ENCODE measurements at places on chromosomes 7 and 10.
A peak's percentile ranks its signal among the peaks of the same experiment; 100 is the strongest.

DNA sequence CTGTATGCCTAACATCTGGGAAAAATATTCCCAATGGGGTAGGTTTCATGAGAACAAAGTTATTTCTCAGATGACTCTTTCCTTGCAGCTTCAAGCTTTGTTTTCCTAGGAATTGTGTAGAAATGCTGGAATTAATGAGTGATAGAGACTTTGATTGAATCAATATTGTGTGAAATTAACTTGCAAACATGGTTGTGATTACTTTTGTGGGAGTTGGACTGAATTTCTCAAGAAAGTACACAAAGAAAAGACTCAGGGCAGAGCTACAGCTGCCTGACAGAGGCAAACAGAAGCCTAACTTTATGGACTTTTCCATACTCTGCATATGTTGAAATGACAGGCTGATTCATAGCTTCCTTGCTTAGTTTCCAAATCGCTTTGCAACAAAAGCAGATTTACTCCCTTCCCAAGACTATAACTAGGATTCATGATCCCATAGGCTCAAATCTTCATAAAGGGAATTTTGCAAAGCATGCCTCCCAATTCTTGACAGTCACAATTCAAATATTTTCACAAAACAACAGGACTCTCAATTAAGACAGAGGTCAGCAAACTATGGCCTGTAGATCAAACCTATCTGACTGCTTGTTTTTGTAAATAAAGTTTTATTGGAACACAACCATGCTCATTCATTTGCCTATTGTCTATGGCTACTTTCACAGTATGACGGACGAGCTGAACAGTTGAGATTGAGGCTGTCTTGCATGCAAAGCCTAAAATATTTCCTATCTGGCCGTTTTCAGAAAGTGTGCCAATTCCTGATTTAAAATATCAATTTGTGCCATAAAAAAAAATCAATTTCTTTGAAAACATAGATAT, 27.6 kb downstream of the NRP1 start:
- DNase-seq, result no peak

DNA sequence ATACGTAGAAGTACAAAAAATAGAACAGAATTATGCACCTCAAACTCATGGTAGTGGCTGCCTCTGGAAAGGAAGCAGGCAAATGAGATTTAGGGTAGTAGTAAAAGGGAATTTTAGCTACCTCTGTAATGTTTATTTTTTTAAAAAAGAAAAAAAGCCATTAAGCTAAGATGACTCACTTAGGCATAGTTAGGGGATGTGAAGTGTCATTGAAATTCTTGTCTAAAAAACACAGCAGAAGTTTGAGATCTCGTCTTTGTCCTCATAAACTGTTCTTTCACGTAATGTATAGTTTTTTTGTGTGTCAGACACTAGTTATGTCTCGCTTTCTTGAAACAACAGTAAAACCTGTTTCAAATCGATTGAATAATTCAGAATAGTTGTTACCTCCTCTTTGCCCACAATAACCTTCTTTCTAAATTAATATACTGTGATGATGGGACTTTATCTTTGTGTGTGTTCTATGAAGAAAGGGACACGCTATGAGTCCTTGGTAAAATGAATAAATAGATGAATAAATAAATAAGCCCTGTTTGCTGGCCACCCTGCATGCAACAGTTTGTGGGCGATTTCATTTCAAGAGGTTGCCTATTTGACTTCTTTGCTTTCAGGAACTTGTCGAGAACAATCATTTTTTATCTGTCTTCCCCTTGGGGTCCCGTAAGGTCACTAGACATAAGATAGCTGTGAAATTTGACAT, 14.5 kb upstream of the FBXW4 start:
- DNase-seq, result no peak

GRCh38 chr10:15813415-15813814, 46.9 kb downstream of the MINDY3 start:
- DNase-seq, result no peak

DNA sequence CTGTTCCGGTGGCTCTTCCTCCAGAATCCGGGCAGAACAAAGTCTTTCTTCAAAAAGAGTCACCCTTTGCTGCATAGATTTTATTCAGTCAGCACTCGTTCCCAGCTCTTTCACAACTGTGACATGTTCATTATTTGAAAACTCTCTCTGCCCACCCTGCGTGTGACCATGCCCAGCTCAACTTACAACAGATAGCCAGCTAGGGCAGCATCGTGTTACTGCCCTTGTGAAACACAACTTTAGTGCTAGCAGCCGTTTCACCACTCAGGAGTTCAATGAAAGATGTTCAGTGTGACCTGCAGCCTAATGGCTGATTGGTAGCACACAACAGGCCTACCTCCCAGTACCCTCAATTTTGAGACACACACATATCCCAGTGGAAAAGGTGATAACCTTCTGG, 57.9 kb downstream of the ZNF438 start:
- no peak for DNase-seq

DNA sequence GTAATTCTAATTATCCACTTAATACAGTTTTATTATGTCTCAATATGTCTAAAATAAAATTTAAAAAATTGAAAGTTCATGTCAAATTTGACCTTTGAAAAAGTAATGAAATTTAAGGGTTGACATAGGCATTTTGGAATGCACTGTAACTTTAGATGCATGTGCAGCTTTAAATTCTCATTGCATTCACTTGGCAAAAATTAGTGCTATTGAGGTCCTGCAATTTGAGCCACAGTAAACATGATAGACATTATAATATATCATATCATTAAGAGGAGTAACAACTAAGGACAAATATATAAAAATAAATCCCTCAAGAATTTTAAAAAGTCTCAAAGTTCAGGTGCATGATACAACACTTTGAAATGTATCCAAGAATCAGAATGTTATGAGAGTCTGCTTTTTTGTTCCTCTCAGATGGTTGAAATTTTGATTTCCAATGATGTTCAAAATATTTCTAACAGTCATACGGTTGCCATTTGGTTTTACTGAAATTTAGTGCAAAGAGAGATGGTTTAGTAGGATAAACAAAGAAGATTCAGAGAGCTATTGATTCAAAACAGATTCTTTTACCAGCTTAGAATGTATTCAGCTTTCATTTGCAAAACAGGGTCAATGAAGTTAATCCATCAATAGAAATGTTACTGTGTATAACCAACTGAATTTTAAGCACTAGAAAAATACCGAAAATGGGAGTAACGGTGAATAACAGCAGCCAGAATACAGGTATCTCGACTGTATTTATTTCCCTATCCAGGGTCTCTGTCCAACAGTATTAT, 71.8 kb downstream of the SEMA3A start:
- no peak for DNase-seq

DNA sequence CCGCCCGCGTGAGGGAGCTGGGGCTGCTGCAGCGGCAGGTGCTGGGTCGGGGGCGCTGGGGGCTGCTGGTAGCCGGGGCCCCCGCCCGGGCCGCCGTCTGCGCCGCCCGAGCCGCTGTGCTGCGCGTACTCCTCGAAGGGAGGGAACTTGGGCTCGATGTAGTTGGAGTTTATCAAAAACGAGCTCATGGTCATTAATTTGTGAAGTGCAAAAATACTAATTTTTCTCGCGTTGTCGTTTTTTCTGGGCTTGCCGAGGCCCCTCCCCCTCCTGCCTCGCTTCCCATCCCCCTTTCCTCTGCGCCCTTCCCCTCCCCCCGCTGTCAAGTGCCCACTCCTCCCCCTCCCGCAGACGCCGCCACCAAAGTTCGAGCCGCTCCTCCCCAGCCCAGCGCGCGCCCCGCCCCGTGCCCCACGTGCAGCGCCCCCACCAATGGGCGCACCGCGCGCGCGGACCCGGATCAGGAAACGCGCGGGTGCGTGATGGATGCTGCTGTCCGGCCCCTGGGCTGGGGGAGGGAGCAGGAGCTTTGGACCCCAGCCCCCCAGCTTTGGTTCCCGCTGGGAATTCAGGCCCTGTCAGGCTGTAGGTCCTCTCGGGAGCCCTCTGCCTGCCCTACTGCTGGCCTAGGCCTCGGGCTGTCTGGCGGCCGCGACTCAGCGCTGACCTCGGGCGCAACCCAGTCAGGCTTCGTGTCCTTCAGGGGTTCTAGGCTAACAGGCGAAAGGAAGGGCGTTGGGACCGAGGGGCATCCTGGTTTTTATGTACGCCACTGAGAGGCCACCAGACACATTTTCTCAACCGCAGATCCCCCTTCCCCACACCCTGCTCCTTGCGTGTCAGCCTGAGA, at the start of gene HOXA4:
Gene HOXA4, minus strand, starts transcription at position 218 of the 850 bp plus-strand sequence. Its CDS starts 24 bp downstream, at position 194.
- DNase-seq, result peak; percentile 42

GRCh38 chr10:97103316-97104080, 82.3 kb downstream of the SLIT1 start:
- DNase-seq, result no peak

DNA sequence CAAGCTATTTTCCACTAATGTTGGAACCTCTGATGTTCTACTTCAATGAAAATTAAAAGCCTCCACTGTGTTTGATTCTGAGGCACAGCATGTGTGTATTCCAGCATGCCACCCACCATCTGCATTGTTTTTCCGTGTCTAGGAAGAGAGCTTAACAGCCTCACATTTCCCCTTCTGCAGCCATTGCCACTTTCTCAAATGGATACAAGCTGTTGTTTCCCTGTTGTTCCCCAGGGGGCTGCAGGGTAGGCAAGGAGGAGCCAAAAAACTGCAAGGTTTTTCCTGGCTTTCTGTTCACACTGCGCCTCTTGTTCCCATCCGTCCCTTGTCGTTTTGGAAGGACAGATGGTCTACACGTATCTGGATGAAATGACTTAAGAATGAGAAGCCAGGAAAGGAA, 72.3 kb upstream of the DNAJB12 start:
- DNase-seq, result no peak

DNA sequence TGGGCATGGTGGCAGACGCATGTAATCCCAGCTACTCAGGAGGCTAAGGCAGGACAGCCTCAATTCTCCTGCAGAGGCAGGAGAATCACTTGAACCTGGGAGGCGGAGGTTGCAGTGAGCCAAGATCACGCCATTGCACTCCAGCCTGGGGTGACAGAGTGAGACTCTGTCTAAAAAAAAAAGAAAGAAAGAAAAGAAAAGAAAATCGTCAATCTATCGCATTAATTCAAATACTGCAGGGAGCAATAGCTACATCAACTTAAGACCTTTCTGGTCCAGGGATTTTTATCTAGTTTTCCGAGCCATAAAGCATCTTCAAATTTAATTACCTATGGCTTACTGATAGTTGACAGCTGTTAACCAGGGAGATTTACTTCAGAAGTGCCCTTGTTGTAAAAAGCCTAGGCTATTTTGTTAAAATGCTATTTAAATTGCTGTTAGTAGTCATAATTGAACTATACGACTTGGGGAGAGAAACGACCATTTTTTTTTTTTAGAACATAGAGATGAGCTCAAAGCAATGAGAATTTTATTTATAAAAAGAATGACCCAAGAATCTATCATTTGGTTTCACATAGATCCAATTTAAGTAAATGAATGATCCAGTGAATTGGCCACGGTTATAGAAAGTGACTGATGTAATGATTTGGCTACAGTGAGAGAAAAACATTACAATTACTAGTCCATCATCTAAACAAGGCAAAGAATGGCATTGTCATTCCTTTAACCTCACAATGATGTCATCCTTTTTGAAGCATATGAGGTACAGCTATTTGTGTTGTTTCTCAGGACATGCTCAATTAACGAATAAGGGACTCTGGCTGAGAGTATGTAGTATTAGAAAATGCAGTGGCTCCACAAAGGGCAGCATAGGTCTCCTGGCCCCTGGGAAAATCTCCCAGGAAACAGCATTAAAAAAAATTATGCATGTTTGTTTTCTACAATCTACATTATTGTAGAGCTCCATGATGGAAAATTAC, 85.3 kb downstream of the SEMA3C start:
- no peak for DNase-seq

GRCh38 chr10:17028798-17029197, 100.8 kb downstream of the CUBN start:
- no peak for DNase-seq

- no peak for DNase-seq
Observed at GRCh38 chr10:131872011-131872826, 28.6 kb upstream of the PPP2R2D start.

DNA sequence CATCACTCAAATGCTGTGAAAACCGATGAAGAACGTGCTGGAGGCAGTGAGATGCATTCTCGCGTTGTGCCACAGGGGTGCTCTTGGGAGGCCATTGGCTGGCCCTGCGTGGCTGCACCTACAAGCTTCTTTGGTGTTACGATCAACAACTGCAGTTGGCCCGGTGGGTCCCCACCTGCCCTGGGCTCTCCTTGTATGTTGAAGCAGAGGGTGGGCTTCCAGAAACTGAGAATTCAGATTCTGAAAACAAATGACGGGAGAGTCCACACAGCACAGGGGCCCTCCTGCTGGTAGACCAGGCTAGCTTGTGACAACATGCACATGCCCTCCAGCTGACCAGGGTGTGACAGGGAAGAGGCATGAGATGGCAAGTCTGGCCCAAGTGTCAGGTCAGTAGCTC, 23.7 kb upstream of the DDC start:
- DNase-seq, result no peak

GRCh38 chr10:69703256-69703655, 73.2 kb downstream of the FAM241B start:
- DNase-seq, result no peak

GRCh38 chr10:108424656-108425055, 1260.2 kb upstream of the SORCS1 start:
- DNase-seq, result no peak

DNA sequence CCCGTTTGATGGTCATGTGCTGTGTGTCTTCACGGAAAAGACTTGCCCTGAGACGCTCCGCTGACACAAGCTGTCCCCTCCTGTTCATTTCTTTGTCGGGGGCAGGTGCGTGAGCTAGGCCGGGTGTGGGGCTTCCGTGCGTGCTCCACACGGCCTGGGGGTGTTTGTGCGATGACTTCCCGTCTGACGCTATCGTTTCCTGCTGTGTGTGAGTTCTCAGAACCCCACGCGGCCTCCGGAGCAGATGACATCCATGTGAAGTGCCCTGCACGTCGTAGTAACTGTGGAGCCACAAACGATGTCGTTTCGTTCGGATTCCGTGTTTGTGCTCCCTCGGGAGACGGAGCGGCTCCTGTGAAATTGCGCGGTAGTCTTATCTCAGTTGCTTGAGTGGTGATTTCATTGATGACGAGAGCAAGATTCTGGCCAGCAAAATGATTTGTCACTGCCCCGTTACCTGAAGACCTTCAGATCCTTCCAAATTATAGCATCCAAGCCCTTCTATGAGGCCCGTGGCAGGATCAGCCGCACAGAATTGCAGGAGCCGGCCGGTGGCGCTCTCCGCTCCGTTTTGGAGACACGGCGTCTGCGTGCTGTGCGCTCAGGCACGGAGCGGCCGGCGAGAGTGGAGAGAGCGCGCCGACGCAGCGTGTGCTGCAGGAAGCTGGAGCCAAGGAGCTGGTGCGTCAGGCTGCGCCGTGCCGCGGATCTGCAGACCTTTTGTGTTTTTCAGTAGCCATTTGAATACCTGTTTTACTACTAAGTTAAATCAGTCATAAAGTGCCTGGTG, 94.9 kb downstream of the NKX6-2 start:
- no peak for DNase-seq
